Myometrial cell (primary cell): ENCODE measurements at places on chromosomes 4 and X. TPM values are rescaled to one million over a fixed set of nuclear protein-coding genes. Genes with fewer than 3 reads are reported as not detected.

ZAR1 gene
- total RNA-seq = not detected in 2 replicates

L1CAM gene
- total RNA-seq = 13.1 and 19.0 TPM in 2 replicates

ARR3 gene
- not detected in 2 replicates for total RNA-seq

RELL1 gene
- 44.0 and 46.4 TPM in 2 replicates for total RNA-seq

NALF2 gene
- not detected in 2 replicates for total RNA-seq

CXCL9 gene
- not detected in 2 replicates for total RNA-seq

AADAT gene
- 5.8 and 8.1 TPM in 2 replicates for total RNA-seq

PRPS2 gene
- 44.1 and 44.7 TPM in 2 replicates for total RNA-seq

SCML2 gene
- total RNA-seq = 0.29 and 0.71 TPM in 2 replicates

NLRP2B gene
- not detected in 2 replicates for total RNA-seq

GCNA gene
- total RNA-seq = 0.53 and 0.58 TPM in 2 replicates

ANK2 gene
- total RNA-seq = 5.8 and 11.0 TPM in 2 replicates

SPARCL1 gene
- total RNA-seq = not detected in 2 replicates

XK gene
- total RNA-seq = under 0.01 TPM in 2 replicates

TEX13B gene
- not detected in 2 replicates for total RNA-seq

SULT1E1 gene
- 3.2 and 3.7 TPM in 2 replicates for total RNA-seq

MORC4 gene
- total RNA-seq = 18.8 and 19.9 TPM in 2 replicates
